ENCODE measurements at places on chromosomes 3 and 15.

DNA sequence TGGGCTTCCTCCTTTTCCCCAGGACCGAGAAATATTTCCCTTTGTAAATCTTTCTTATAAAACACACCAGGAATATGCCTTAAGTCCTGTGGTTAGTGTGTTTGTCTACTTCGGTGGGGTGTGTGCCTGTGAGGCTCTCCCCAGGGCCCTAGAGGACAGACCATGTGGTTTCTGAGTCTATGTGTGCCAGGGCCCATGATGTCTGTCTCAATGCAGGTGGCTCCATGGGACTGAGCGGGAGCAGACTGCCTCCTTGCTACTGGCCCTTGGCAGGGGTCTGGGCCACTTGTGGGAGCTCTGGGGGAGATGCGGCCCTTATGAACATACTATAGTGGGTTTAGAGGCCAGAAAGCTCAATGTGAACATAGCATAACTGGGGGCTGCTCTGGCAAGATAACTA is 37.6 kb downstream of the SCN5A start:
- no peak for DNase-seq

DNA sequence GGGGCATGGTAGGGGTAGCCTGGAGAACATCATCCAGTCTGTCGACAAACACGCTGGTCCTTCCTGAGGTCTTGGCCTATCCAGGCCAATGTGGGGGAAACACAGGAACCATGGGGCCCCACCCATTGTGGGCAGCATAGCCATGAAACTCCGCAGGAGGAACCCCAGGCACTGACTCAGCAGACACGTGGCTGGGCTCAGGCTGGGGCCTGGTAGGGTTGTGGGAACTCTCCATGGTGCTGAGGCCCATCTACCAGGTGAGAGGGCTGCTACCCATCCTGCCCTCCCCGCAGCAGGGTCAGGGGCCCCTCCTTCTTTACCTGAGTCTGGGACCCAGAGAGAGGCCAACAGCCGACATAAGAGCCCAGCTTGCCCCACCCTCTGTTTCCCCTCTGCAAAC is 22.6 kb upstream of the CACNA2D2 start:
- peak; percentile 49 for DNase-seq

GRCh38 chr3:109930582-109930981 is 593.2 kb upstream of the DPPA4 start:
- DNase-seq: no peak

- DNase-seq: no peak
Observed at GRCh38 chr3:152264378-152264777, 4.4 kb upstream of the MBNL1 start.

- DNase-seq: no peak
Observed at GRCh38 chr15:38885471-38885952, 320.9 kb upstream of the RASGRP1 start.

GRCh38 chr3:174436367-174436766 is 422.8 kb upstream of the NAALADL2 start:
- DNase-seq: no peak

- DNase-seq: no peak
Observed at GRCh38 chr3:189403194-189403593, 228.0 kb upstream of the TP63 start.

- DNase-seq: no peak
Observed at GRCh38 chr3:181985386-181985785, 273.7 kb downstream of the SOX2 start.

- no peak for DNase-seq
Observed at GRCh38 chr3:142418926-142419592, 28.8 kb downstream of the XRN1 start.

DNA sequence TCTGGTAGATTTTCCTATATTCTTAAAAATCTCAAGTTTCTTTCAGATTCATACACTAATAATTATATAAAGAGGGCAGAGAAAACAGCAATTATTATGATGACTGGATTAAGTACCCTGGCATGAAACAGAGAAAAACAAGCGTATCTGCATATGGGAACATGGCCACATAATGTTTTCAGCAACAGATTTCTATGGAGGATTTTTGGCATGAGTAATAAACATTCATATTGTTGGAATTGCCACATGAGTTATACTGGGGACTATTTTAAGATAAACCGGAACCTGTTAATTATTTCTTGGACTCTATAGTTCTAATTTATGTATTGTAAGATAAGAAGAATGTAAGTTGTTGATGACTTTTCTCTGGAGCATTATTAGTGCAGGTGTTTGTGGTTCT is 112.7 kb downstream of the OXSM start:
- DNase-seq: no peak
